Uterus (tissue), 4 donors: ENCODE measurements at places on chromosomes 2 and 18.
A peak's percentile ranks its signal among the peaks of the same experiment; 100 is the strongest.

DNA sequence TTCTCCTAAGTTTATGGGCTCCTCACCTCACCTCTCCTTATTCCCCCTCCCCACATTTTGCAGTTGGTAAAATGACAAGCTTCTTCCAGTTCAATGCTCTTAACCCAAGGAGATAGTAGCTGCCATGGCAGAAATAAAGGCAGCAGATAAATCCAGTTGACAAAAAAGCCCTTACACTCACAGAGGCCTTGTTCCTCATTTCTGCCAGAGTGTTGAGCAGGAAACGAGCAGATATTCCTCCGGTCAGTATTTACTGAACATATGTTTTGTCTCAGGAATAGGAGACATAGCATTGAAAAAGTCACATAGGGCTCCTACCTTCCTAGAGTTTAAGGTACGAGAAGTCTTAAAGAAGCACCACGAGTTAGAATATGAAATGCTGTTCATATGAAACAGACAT is 493.7 kb upstream of the TNP1 start:
- H3K27ac ChIP-seq = no peak overlapping the region
- H3K4me1 ChIP-seq = no peaks in the 10 kb centered on the region
- no peaks in the 10 kb centered on the region for H3K36me3 ChIP-seq
- no peak for DNase-seq

- H3K36me3 ChIP-seq = no peaks in the 10 kb centered on the region
- H3K4me1 ChIP-seq = no peaks in the 10 kb centered on the region
- H3K4me3 ChIP-seq = no peak overlapping the region
- DNase-seq = no peak
Observed at GRCh38 chr18:63146828-63147409, 172.7 kb downstream of the BCL2 start.

GRCh38 chr2:172751564-172751963 is 15.9 kb downstream of the RAPGEF4 start:
- no peaks in the 10 kb centered on the region for H3K4me1 ChIP-seq
- no peaks in the 10 kb centered on the region for H3K27me3 ChIP-seq
- no peaks in the 10 kb centered on the region for H3K36me3 ChIP-seq
- DNase-seq = no peak

GRCh38 chr2:172173174-172173706 is 70.5 kb upstream of the DLX2 start:
- H3K4me3 ChIP-seq = peak overlapping the region; percentile 37
- no peaks in the 10 kb centered on the region for H3K4me1 ChIP-seq
- H3K36me3 ChIP-seq = no peaks in the 10 kb centered on the region
- no peaks in the 10 kb centered on the region for H3K27me3 ChIP-seq
- H3K27ac ChIP-seq = peak overlapping the region; percentile 68

DNA sequence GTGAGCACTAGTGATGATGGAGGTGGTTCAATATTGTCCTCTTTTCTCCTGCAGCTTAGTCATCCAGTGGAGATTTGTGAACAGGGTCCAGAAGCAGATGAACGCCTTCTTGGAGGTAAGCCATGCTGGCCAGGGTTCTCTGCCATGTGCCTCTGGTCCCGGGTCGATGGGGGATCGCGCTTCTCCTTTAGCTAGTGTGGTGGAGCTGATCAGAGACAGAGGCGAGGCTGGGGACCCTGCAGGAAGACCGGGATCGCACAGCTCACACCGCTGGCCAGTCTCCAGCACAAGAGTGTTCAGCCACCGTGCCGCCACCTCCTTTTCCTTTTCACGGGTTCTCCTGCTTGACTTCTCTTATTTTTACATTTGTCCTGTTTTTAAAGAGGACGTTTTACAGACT is 243.4 kb downstream of the ALPK2 start:
- no peaks in the 10 kb centered on the region for H3K36me3 ChIP-seq
- H3K4me3 ChIP-seq = no peak overlapping the region
- DNase-seq = no peak
- no peaks in the 10 kb centered on the region for H3K27me3 ChIP-seq
- H3K27ac ChIP-seq = no peak overlapping the region
- H3K4me1 ChIP-seq = no peaks in the 10 kb centered on the region

- no peak overlapping the region for H3K4me3 ChIP-seq
- peak; percentile 2 for DNase-seq
- H3K36me3 ChIP-seq = no peaks in the 10 kb centered on the region
- H3K27ac ChIP-seq = no peak overlapping the region
- H3K4me1 ChIP-seq = no peaks in the 10 kb centered on the region
- H3K27me3 ChIP-seq = no peaks in the 10 kb centered on the region
Observed at GRCh38 chr2:71610671-71611070, 157.3 kb downstream of the DYSF start.

- no peaks in the 10 kb centered on the region for H3K4me1 ChIP-seq
- H3K4me3 ChIP-seq = no peak overlapping the region
- H3K27ac ChIP-seq = no peak overlapping the region
- H3K27me3 ChIP-seq = no peaks in the 10 kb centered on the region
- no peaks in the 10 kb centered on the region for H3K36me3 ChIP-seq
Observed at GRCh38 chr18:10487154-10487553, 32.7 kb downstream of the APCDD1 start.

DNA sequence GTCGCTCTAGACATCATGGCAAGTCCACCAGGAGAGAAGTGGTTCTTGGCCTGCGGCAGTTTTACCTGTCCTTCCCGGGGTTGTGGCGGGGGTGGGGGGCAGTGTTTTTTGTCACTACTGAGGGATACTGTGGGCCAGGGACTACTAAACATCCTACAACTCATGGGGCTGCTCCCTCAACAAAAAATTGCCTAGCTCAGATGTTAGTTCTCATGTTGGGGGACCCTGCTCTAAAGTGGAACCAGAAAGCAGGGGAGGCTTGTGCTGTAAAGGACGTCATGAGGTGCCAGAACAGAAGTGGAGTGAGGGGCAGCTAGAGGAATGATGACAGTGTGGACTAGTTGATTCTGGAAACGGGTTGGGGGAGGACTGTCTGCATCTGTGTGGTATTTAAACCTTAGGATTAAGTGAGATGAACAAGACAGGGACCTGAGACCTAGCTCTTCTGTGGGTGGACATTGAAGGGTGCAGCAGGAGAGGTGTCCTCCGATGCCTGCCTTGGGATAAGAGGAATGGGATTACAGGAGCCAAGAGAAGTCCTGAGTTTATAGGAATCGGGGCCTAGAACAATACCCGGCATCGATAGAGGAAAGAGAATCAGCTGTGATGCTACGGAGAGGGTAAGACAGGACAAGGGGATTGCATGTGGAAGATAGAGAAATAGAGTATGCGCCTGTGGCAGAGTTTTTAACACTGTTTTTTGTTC is 2.7 kb downstream of the RPL31 start:
- no peaks in the 10 kb centered on the region for H3K27me3 ChIP-seq
- H3K4me3 ChIP-seq = no peak overlapping the region
- no peak overlapping the region for H3K27ac ChIP-seq
- no peaks in the 10 kb centered on the region for H3K4me1 ChIP-seq
- H3K36me3 ChIP-seq = no peaks in the 10 kb centered on the region

DNA sequence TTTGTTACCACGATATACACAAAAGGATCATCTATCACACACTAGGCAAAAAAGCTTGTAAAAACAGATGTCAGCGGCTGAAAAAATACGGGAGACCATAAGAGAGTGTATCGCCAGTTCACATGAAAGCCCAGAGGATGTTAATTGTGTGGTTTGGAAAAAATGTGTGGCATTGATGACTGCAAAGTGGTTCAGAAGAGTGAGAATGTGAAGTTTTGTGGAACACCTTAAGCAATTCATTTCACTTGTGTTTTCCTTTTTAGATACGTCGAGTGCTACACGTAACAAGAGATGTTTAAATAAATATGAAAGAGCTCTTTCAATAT is 61.7 kb upstream of the DAPL1 start:
- H3K27me3 ChIP-seq = no peaks in the 10 kb centered on the region
- no peaks in the 10 kb centered on the region for H3K4me1 ChIP-seq
- H3K36me3 ChIP-seq = no peaks in the 10 kb centered on the region
- no peak overlapping the region for H3K27ac ChIP-seq
- DNase-seq = no peak

- peak overlapping the region; percentile 41 for H3K27ac ChIP-seq
- H3K27me3 ChIP-seq = no peaks in the 10 kb centered on the region
- peak; percentile 44 for DNase-seq
Observed at GRCh38 chr2:62467475-62468321, 38.3 kb downstream of the TMEM17 start.

DNA sequence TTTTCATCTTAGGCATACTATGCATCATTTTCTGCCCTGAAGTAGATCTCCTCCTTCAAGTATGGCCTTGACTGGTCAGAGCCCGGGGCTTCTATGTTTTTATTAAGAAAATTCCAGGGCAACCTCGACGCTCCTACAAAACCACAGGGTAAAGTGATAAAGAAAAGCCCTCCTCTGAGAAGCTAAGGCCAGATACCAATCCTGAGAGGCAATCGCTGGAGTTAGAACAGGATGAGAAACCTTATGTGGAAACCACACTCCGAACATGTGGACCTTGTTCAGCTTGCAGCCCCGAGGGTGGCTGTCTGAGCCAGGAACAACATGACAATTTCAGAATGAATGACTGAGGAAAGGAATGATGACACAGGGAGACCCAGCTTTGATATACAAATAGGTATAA is 35.6 kb downstream of the RMC1 start:
- no peaks in the 10 kb centered on the region for H3K27me3 ChIP-seq
- DNase-seq = no peak
- H3K27ac ChIP-seq = no peak overlapping the region
- H3K4me3 ChIP-seq = no peak overlapping the region
- H3K36me3 ChIP-seq = no peaks in the 10 kb centered on the region
- no peaks in the 10 kb centered on the region for H3K4me1 ChIP-seq

- no peaks in the 10 kb centered on the region for H3K36me3 ChIP-seq
- H3K27ac ChIP-seq = no peak overlapping the region
- peak; percentile 8 for DNase-seq
- H3K27me3 ChIP-seq = no peaks in the 10 kb centered on the region
- no peak overlapping the region for H3K4me3 ChIP-seq
- H3K4me1 ChIP-seq = no peaks in the 10 kb centered on the region
Observed at GRCh38 chr2:239278941-239279365, 121.9 kb downstream of the HDAC4 start.

DNA sequence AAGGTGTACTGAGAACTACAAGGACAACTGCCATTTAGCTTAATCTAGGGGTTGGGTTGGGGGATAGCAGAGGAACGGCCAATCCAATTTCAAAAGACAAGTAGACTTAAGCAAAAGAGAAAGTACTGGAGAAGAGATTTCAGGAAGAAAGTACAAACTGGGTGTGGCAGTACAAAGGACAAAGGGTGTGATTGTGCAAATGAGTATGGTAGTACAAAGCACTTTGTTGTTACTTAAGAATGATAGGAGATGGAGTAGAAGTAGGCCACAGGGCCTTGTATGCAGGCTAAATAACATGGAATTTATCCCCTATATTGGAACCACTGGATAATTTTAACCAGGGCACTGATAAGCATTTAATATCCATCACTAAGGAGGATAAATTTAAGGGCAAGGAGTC is 4.7 kb upstream of the ORC2 start:
- H3K27ac ChIP-seq = no peak overlapping the region
- no peaks in the 10 kb centered on the region for H3K36me3 ChIP-seq
- H3K4me3 ChIP-seq = no peak overlapping the region
- no peaks in the 10 kb centered on the region for H3K4me1 ChIP-seq
- no peaks in the 10 kb centered on the region for H3K27me3 ChIP-seq

- no peaks in the 10 kb centered on the region for H3K36me3 ChIP-seq
- no peaks in the 10 kb centered on the region for H3K4me1 ChIP-seq
- H3K4me3 ChIP-seq = no peak overlapping the region
Observed at GRCh38 chr2:180739070-180739469, 241.3 kb upstream of the UBE2E3 start.

DNA sequence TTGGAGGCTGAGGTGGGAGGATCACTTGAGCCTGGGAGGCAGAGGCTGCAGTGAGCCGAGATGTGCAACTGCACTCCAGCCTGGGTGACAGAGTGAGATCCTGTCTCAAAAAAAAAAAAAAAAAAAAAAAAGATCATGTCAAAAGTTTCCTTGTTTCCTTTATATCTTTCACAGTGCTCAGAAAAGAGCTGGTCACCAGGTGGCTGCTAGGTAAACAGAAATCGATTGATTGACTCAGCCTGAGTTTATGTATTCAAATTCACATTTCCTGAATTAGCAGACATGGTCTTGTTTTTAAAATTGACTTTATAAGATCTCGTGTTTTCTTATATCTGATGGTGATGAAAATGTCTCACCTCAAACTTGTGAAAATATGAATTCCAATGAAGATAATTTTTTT is 261.8 kb upstream of the FANCL start:
- H3K4me3 ChIP-seq = no peak overlapping the region
- no peaks in the 10 kb centered on the region for H3K36me3 ChIP-seq
- no peaks in the 10 kb centered on the region for H3K27me3 ChIP-seq
- DNase-seq = no peak
- H3K27ac ChIP-seq = no peak overlapping the region
- H3K4me1 ChIP-seq = no peaks in the 10 kb centered on the region

DNA sequence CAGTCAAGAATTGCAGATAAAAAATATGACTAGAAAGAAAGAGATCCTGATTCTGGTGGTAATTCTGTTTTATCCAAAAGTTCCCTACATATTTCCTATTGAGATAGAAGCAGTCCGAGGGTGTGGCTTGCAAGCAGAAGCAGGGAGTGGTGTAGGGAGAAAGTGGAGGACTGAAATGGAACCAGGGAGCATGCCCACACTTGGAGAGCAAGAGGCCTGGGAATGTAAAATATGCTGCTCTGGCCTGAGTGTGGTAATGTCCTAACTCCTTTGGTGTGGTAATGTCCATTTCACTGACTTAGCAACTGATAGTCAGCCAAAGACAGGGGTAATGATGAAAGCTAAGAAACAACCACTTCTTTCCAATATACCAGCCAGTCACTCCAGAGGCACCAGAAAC is 30.1 kb upstream of the FMNL2 start:
- H3K36me3 ChIP-seq = no peaks in the 10 kb centered on the region
- H3K4me1 ChIP-seq = no peaks in the 10 kb centered on the region
- no peak for DNase-seq
- no peaks in the 10 kb centered on the region for H3K27me3 ChIP-seq

DNA sequence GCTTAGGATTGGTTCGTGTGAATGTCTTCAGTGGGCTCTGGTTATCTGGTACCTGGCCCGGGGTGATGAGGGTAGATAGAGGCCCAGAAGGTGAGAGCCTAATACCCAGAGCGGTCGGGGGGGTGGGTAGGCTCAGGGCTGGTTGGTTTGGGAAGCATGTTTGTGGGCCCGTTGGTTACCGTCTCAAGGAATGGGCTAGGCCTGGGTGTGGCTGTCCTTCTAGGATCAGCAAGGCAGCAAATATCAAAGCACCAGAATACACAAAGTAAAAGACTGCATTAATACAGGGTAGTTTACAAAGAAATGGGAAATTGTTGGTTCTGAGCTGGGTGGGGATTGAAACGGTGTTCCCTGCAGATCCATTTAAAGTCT is 6.0 kb upstream of the IL1R2 start:
- no peaks in the 10 kb centered on the region for H3K36me3 ChIP-seq
- H3K27me3 ChIP-seq = no peaks in the 10 kb centered on the region
- no peak for DNase-seq
- H3K4me1 ChIP-seq = no peaks in the 10 kb centered on the region

- H3K4me3 ChIP-seq = no peak overlapping the region
- no peaks in the 10 kb centered on the region for H3K36me3 ChIP-seq
- no peaks in the 10 kb centered on the region for H3K4me1 ChIP-seq
Observed at GRCh38 chr18:54775686-54776085, 52.6 kb upstream of the RAB27B start.

DNA sequence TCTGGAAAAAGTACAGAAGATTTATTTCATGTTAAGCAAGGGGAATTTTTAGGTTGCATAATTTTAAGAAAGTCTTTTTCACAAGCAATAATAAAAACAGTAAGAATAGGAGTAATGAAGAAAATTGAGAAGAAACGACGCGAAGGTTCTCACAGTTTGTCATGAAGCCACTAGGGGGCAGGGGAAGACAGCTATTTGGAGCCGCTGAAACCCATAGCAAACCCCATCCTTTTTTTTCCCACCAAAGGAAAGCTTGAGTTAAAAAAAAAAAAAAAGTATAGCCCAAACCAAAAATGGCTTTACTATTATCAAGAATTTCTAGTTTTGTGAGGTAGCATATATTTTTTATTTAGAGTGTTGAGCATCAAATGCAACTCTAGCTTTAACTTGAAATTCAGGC is 300.9 kb downstream of the PHLPP1 start:
- no peaks in the 10 kb centered on the region for H3K4me1 ChIP-seq
- no peaks in the 10 kb centered on the region for H3K36me3 ChIP-seq
- DNase-seq = peak; percentile 71
- no peak overlapping the region for H3K4me3 ChIP-seq
